ENCODE measurements at places on chromosomes 5 and 9.

DNA sequence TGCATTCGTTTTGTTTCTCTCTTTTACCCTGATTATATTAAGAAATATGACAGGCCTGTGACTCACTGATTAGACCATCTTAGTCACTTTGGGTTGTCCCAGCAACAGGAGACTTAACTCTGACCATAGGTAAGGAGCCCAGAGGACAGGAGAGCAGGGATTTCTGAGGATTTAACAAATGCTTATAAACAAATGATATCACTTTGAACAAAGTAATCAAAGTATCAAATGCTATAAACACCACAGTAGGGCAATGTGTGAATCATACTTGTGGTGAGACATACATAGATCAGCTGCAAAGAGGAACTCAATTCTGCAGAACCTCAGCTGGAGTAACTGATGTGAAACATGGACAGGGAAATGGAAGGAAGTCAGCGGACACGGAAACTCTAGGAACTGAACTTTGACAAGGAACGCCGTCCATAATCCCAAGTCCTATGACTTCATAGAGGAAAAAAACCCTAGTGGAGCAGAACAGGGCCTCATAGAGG lies 190.6 kb upstream of the MSX2 start:
- DNase-seq: no peak

- DNase-seq: no peak
Measured at GRCh38 chr5:168916852-168917251, 337.7 kb upstream of the PANK3 start.

DNA sequence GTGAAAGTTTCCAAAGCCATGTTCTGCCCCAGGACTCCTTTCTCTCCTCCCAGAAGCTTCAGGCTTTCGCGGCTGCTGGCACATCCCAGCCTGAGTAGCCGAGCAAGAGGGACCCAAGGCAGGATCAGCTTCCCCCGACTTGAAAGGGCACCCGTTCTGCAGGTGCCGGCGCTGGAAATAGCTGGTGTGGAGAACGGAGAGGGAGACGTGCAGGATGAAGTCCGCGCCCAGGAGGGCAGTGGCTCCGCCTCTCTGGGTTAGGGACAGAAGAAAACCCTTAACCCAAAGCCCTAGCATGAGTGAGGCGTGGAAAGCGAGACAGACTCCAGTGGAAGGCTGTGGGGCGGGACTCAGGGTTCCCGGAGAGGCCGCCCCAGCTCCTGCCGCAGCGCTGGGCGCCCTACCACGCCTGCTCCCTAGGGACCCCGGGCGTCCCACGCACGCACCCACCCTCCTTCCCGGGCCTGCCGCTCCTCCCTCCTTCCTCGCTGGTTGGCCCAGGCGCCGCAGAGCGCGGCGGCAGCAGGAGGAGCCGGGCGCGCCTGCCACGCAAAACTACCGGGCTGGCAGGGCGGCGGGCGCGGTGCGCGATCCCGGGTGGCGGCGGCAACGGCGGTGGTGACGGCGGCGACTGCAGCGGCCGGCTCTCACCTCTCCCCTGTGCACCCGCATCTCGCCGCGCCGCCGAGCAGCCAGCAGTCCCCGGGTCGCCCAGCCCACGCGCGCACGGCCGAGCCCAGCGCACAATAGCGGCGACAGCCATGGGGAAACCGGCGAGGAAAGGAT lies at the start of gene SLC1A1:
SLC1A1 (plus strand) TSS at position 550 of the 786 bp plus-strand sequence; CDS start at position 762, 212 bp downstream.
- peak; percentile 75 for DNase-seq

DNA sequence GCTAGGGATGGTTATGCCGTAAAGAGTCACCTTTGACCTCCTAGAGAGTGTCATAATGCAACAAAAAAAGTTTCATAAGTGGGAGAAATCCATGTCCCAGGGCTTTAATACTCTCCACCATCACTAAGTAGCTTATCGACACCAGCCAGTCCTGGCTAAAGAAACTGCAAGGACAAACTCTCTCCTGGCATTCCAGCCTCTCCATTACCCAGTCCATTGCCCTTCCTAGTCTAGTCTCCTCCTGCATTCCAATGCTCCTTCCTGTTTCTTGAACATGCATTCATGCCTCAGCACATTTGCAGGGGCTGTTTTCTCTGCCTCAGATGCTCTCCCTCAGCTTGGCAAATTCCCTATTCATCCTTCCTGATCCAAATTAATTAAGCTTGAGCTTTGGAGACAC lies 364.1 kb downstream of the BRINP1 start:
- DNase-seq: peak; percentile 27

DNA sequence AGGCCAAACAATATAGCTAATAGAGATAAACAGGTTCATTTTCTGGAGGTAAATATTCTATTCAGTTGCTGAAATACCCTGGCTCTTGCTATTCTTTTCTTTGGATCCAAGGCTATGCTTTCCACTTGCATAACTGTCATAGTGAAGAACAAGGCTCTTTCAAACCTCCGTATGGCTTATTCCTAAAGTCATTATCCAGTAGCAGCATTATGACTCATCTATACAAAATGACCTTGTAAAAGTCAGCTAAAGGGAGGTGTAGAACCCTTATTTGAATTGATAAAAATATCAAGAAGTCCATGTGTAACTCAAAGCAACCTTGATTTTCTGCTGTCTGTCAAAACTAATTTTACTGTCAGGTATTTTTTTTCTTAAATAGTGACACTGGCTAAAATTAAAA lies 447.8 kb downstream of the PLK2 start:
- DNase-seq: no peak

DNA sequence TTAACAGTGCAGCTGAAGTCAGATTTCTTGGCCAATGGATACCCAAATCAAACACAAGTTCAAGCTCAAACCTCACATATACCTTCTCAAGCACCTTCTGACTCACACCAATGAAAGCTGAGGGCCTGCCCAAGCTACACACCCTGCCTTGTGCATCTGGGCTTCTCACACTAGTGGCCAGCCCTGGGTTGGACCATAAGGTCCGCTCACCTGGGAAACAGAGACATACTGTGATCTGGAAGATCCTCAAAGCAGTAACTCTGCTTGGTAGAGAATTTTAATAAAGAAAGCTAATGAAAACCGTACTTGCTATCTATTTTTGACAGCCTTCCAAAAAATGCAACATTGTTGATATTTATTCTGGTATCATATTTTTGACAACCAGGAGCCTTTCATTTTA lies 7.4 kb upstream of the TRPM3 start:
- no peak for DNase-seq

DNA sequence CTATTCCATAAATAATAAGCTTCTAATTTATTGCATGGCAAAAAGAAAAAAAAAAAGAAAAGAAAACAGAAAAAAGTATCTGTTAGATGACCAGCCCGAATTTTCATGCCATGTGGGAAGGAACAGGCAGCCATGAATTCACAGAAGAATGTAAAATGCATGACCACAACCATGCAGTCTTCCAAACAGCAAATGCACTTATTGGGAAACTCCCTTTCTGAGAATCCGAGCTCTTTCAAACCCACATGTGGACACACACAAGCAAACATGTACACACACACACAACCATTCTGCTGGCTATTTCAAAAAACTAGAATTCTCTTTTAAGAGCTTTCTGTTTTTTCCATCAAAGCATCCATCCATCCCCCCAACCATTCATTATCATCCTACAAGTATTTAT lies 236.1 kb downstream of the DNAH5 start:
- no peak for DNase-seq

DNA sequence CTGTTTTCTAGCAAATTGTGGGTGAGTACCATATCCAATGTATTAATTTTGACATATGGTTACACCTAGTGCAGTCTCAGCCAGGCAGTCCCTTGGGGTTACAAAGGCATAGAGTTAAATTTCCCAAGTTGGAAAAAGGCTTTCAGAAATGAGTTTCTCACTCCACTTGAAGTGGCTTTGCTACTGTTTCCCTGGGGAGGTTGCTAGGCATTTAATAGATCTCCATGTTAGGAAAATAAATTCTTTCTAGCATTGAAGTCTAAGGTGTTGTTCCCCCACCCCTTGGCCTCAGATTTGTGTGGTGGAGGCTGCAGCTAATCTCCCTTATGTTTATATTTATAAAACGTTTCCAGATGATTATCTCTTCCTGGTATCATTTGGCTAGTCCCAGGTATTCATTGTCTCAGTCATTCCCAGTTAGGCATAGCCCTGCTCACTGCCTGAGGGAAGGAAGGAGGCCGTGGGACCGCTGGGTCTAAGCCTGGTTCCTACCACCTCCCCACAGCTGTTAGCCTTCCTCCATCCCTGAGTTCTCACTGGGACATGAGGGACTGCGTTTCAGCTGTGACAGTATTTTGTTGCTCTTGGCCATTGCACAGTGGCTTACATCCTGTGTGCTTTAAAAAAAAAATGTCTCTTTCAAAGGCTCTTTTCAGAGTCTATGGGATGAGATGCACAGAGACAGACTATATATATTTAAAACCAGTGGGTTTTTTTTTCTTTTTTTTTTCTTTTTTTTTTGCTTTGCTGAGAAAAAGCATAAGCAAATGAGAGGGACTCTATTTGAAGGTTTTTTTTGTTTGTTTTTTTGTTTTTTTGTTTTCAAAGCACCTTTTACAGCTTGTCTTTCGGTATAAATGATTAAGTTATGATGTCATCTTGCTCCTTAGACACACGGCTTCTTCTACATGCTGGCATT lies 121.5 kb downstream of the MAST4 start:
- no peak for DNase-seq

GRCh38 chr5:157479166-157479565 lies 19.2 kb downstream of the NIPAL4 start:
- no peak for DNase-seq

DNA sequence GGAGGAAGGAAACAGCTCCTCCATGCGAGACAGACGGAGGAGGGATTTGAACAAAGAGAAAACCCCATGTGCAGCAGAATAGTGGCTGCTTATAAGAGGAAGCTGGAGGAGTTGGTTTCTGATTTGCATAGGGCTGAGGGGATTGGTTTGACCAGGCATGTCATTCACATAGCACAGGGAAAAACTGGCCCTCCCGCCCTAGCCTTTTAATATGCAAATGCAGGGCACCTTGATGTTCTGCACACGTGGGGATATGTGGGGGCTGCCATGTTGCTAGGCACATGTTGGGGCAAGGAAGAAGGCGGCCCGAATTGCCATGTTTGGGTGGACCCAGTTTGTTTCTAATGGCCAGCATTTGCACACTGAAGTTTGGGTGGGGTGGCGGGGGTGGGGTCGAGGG lies 42.2 kb downstream of the OSMR start:
- peak; percentile 24 for DNase-seq

DNA sequence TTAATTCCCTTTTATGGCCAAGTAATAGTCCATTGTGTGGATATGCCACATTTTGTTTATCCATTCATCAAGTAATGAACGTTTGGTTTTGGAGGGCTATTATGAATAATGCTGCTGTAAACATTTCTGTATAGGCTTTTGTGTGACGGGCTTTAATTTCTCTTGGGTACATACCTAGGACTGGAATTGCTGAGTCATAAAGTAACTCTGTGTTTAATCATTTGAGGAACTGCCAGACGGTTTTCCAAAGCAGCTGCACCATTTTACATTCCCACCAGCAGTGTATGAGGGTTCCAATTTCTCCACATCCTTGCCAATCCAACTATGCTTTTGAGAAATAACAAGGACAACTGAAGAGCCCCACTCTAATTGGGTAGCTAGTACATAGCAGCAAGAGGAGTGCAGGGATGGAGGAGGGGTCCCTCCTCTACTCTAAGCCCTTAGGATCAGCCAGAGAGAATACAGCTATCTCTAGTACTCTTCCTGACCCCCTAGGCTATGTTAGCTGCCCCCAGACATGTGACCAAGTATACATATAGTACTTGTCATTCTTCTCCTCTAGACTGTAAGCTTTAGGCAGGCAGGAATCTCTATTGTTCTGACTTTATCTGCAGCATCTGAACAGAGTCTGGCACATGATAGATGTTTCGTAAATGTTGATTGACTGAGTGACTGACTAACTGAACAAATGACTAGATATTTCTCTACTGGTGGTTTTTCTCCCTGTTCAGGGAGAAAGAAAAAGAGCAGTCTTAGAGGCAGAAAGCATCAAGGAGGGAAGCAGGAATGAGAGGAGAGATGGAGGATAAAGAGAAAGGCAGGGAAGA lies 22.1 kb upstream of the MATR3 start:
- no peak for DNase-seq

DNA sequence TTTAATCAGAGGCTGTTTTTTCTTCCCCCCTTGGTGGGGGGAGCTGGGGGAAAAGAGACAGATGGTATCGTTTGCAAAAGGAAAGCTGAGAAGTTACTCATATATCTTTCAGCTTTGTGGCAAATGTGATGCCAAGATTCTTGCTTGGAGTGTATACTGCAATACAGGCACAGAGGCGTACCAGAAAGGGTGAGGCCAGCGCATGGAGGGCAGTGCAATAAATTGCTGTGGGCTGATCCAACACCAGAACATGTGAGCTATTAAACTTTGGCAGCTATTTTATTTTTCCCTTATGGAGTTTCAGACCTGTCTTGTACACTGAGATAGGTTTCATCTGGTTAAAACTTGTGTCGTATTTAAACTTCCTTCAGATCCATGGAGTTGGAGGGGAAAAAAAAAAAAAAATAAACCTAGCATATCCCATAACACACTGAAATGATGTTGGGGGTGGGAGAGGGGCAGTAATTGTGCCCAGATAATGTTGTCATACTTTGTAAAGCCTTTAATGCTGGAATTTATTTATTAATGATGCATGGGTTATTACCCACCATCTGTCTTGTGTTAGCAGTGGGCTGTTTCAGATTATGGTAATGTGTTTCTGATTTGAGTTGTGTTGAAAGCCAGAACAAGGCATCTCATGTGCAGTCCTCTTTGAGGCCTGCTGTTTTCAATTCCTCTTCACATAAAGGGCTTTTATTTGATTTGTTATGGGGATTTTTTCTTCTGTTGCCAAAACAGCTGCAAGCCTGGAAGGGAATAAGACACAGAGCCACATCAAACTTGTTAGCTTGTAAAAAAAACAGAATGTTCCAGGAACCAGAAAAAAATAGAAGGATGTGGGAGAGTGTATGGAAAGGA lies 891.3 kb downstream of the TLE1 start:
- no peak for DNase-seq

- DNase-seq: no peak
Measured at GRCh38 chr9:16312962-16313546, 557.4 kb downstream of the BNC2 start.

DNA sequence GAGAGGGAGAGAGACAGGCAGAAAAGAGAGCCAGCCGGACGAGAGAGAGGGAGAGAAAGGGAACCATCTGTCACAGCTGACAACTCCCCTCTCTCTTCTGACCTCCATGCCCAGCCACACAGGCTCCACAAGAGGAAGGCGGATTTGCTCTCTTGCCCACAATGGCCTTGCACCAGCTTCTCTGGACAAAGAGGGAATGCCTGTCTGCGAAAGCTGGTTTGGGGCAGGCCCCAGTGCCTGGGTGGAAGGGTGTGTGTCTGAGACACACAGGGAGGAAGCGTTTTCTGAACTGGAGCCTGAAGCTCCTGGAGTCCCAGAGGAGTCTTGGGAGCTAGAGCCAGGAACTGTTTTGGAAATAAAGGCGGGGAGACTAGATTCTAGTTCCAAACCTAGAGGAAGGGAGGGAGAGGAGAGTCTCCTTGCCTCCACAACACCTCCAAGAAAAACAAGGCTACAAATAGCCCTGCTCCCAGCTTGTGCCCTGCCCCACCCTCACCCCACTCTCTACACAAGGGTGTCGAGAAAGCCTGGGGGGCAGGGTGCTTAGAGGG lies 12.5 kb downstream of the C1QTNF2 start:
- DNase-seq: peak; percentile 21

DNA sequence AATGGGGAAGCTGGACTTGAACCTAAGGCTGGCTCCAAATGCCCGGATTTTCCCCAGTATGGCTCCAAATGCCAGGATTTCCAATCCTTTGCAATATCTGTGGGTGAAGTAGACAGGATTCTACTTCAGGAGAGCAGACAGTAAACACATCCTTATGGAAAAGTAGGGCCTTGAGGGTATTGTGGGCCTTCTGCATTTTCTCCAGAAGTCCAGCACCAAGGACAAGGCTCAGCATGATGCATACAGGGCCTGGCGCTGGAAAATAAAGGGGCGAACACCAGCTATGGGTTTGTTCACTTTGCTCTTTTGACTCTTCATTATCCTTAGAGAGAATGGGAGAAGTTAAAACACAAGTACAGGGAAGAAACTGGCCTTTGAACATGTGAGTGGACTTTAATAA lies 347.5 kb downstream of the SEMA5A start:
- DNase-seq: no peak

Measured in H7 (cell line).